Activated naive CD4-positive, alpha-beta T cell treated with Interleukin-2 at 50 U/mL for 16 hours (primary cell): ENCODE measurements at places on chromosomes 13 and 19.

DNA sequence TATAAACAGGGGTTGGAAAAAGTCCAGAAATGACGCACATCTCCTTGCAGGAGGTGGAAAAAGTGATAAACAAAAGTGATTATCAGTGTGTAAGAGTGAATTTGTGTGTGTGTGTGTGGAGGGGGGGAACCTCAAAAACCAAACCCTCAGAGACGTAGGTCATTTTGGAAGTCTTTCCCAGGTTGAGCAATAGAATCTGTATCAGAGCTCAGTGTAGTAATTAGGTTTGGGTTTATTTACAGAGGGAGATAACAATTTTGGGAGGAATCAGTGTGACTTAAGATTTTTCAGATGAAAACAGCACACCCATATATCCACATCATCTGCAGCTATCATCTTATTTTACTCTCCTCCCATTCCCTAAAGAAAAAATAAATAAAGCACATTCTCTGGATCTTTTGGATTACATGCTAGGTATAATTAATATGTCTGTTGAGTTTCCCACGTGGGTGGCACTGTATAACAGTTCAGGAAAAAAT is 406.4 kb downstream of the FGF9 start:
- DNase-seq, result no peak

GRCh38 chr19:43372462-43372861 is 19.0 kb downstream of the CD177 start:
- DNase-seq, result no peak

- no peak for DNase-seq
Measured at GRCh38 chr13:110551284-110551683, 10.2 kb downstream of the RAB20 start.

GRCh38 chr13:68099631-68100030 is 869.5 kb upstream of the PCDH9 start:
- no peak for DNase-seq

DNA sequence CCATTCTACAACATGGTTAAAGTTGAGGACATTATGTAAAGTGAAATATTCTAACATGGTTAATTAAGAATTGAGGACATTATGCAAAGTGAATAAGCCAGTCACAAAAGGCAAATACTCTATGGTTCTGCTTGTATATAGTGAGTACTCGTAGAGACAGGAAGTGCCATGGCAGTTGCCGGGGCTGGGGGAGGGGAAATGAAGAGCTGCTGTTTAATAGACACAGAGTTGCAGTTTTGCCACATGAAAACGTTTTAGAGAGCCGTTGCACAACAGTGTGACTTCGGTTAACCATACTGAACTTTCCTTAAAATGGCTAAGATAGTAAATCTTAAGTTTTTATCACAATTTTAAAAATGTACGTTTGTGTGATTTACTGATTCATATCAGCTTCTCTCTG is 176.9 kb downstream of the SHISA2 start:
- peak; percentile 51 for DNase-seq

DNA sequence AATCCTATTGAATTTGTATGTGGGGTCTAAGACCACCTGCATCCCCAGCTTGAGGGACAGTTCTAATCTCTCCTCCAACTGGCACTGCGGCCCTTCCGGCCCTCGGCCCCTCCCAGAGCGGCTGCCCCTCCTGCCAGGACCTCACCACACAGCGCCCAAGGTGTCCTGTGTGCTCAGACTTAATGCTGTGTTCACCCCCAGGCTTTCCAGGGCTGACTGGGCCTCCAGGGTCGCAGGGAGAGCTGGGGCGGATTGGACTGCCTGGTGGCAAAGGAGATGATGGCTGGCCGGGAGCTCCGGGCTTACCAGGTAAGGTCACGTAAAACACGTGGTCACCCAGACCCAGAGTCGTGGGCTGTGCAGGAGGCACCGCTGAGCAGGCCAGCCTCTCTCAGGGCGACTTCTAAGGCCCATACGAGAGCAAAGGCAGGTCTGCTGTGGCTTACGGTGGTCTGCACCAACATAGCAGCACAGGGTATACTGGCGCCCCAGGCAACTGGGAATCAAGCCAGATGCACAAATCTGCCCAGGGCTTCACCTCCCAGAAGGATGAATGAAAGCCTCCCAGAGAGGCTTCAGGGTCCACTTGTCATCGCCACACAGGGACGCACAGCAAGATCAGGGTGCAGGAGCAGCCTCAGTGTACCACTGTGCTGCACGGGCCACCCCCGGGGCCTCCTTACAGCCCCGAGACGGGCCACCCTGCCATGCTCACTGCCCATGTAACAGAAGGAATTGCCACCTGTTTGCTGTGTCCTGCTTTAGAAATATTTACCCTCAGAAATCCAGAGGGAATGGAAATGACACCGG is 69.4 kb downstream of the RAB20 start:
- no peak for DNase-seq

GRCh38 chr13:97549201-97549600 is 115.2 kb downstream of the RAP2A start:
- DNase-seq, result no peak

GRCh38 chr13:75458696-75459422 is 23.1 kb downstream of the TBC1D4 start:
- no peak for DNase-seq
